Fibroblast of mammary gland (primary cell): ENCODE measurements at places on chromosomes 11 and 22.

DNA sequence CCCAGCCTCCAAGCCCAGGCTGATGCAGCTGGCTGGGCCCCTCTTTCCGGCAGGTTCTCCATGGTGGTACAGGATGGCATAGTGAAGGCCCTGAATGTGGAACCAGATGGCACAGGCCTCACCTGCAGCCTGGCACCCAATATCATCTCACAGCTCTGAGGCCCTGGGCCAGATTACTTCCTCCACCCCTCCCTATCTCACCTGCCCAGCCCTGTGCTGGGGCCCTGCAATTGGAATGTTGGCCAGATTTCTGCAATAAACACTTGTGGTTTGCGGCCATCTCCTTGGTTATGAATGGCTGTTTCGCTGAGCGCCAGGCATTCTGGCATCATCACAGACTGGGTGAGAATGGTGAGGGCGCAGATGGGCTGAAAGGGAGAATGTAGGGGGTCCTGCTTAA, 3.6 kb downstream of the PRDX5 start:
- DNase-seq: no peak

DNA sequence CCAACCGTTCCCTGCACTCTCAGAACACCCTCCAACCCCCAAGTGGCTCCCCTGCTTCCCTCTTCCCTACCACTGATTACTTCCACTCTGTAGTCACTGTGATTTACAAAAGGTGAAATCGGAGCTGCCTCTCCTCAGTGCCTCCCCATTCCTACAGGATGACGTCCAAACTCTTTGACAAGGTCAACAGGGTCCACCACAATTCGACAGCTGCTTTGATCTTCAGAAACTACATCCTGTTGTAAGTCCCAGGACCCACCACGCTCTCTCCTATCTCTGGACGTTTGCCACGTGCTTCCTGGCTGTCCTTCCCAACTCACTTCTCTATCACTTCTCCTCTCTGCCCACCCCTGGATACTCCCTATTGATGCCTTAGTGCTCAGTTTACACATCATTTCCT, 85.0 kb upstream of the EIF3D start:
- DNase-seq: peak; percentile 6

- DNase-seq: no peak
Measured at GRCh38 chr22:38353701-38354100, 36.5 kb upstream of the CSNK1E start.

- no peak for DNase-seq
Measured at GRCh38 chr11:46537121-46537520, 56.7 kb downstream of the AMBRA1 start.

GRCh38 chr11:125343718-125344131, 152.3 kb downstream of the FEZ1 start:
- DNase-seq: no peak

GRCh38 chr11:113134626-113135025, 173.4 kb downstream of the NCAM1 start:
- no peak for DNase-seq
